ENCODE measurements at places on chromosomes 7 and 10. TPM values are rescaled to one million over a fixed set of nuclear protein-coding genes. Genes with fewer than 3 reads are reported as not detected.

CRHR2 gene
- total RNA-seq = not detected

CYP17A1 gene
- total RNA-seq = not detected

AGK gene
- 30.9 TPM for total RNA-seq

GRCh38 chr7:130322615-130323014 is 22.0 kb upstream of the CPA5 start:
- DNase-seq = no peak

GRCh38 chr10:131396121-131397050 is 84.9 kb upstream of the TCERG1L start:
- DNase-seq = no peak

- DNase-seq = no peak
These were observed 654.0 kb downstream of the SDK1 start for GRCh38 chr7:3955026-3955425.
